ENCODE measurements at places on chromosomes 2 and 18. TPM values are rescaled to one million over a fixed set of nuclear protein-coding genes. Genes with fewer than 3 reads are reported as not detected.

POTEC gene
- total RNA-seq = not detected

ALPG gene
- not detected for total RNA-seq

SLC19A3 gene
- not detected for total RNA-seq

HAAO gene
- 1.4 TPM for total RNA-seq

OSBPL6 gene
- total RNA-seq = 0.52 TPM

ANKRD30B gene
- total RNA-seq = not detected

CREG2 gene
- not detected for total RNA-seq

CEBPZOS gene
- 29.1 TPM for total RNA-seq

DPYSL5 gene
- total RNA-seq = not detected

SLC5A7 gene
- not detected for total RNA-seq

NOL4 gene
- total RNA-seq = not detected

GPR35 gene
- total RNA-seq = 1.5 TPM

TMEM247 gene
- total RNA-seq = not detected

UGT1A8 gene
- not detected for total RNA-seq

HK2 gene
- total RNA-seq = 18.5 TPM

LINC00305 gene
- total RNA-seq = not detected

LRRTM4 gene
- not detected for total RNA-seq

IL36RN gene
- total RNA-seq = not detected

SLC9A2 gene
- 0.25 TPM for total RNA-seq

COLEC12 gene
- not detected for total RNA-seq

POTEI gene
- not detected for total RNA-seq

EGR4 gene
- 0.33 TPM for total RNA-seq

SLC14A1 gene
- total RNA-seq = 0.54 TPM

C1QL2 gene
- not detected for total RNA-seq

RNASEH1 gene
- total RNA-seq = 18.3 TPM
